8988T (cell line): ENCODE measurements at places on chromosomes 6 and 20.

DNA sequence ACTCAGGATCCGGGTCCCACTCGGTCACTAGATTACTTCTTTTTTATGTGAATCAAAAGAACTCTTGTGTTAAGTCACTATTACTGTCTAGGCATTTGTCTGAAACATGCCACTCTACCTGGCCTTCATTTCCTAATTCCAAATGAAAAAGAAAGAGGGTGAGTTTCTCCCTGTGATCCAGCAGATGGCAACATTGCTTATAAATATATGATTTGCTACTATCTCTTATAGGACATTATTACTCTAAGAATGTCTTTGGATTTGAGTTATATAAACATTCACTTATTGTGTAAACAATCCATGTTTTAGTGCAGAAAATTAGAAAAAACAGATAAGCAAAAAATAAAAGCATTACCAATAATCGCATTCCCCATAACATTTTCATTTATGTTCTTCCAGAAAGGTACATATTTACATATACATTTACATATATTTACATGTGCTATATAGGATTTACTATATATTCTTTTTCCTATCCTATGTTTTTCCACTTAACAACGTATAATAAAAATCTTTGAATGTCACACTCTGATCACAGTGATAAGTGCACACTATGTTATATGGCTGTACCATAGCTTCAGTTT is 66.9 kb downstream of the FAXC start:
- no peak for DNase-seq

DNA sequence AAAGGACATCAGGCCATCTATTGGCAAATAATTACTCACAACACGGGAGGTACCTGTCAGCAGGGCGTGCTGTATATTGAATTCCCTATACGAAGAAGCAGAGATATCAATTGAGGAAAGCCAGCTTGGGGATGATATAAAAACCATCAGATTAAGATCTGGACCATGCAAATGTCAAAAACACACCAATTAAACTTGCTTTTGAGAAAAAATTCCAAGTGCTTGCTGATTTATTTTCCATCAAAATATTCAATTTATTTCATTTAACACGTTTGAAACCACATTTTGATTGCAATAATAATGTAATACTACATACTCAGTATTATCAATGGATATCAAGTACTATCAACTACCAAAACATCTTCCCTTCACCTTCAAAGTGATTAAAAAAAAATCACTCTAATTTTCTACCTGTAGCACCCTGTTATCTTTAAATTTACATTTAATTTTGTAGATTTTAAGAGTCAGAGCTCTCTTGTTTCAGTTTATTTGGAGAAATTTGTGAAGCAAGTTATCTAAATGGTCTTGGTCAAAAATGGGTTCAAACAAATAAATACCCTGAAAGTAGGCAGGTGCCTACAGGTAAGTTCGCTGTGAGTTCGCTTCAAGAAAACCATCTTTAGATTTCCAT is 6.8 kb upstream of the TBX18 start:
- DNase-seq, result no peak

DNA sequence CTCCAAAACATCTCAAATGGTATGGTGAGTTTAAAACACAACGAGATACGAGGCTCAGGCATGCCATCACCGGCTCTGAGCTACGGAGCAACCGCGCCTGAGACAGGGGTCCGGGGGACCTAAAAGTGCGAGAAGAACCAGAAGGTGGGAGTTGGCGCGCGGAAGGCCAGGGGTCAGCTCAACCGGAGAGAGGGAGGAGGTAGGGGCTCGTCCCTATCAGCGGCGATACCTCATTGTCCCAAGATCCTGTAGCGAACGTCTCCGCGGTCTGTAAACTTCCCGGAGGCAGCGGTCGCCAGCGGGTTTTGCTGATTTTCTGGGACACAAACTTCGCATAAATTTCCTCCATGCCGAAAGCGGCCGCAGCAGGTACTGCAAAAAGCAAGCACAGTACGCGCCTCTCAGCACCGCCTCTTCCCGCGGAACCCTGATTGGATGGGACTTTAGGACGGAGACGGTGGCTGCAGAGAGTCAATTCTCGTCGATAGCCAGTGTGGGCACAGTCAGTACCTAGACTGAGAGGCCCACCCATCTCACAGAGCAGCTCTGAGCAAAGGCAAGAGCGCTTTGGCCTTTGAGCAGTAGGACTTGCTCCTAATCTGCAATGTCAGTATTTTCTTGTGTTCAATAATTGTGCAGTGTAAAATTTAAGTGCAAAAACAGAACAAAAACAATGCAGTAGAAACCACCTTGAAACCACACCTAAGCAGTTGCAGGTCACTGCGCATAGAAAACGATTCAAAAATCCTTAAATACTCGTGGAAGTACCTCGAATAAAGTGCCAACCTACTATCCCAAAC is at the start of gene NUP43:
TSS of gene NUP43 (minus strand) at position 383 of the 800 bp plus-strand sequence. CDS start at position 349, 34 bp downstream.
- DNase-seq, result peak; percentile 81

DNA sequence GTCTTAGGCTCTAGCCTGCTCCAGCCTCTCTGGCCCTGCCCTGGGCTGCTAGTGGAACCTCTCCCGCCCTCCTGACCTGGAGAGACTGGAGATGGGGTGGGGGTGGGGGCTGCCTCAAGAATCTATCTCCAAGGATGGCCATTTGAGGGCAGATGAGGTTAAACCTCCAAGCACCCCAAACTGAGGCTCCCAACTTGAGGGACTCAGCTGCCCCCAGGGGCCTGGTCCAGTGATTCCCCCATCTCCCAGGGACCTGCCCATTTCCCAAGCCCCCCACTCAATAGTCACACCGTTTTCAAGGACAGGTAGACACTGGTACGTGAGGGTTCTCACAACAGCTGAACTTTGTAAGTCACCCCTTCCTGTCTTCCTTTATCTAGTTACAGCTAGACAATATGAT is 7.1 kb upstream of the BPIFB1 start:
- DNase-seq, result no peak

DNA sequence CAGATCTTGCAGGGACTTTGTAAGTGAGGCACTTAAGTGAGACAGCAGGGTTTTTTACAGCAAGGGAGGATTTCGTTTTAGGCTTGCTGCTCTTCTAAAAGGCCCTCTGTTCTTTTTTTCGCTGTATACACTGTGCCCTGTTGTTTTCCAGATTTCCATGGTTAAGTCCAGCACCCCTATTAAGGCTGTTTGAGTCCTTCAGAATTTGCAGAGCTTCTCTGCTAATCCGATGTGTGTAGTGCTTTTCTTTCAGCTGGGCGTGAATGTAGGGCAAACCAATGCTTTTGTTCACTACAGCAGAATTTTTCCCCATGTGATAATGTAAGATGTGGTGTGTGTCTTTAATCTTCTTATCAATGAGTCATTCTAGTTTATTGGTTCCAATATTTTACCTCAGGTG is 200.5 kb upstream of the RREB1 start:
- no peak for DNase-seq

- no peak for DNase-seq
These were observed 9.8 kb downstream of the ZNF292 start for GRCh38 chr6:87165185-87165584.
